Sciatic nerve (tissue), 2 donors: ENCODE measurements at places on chromosomes 12 and 14.

DNA sequence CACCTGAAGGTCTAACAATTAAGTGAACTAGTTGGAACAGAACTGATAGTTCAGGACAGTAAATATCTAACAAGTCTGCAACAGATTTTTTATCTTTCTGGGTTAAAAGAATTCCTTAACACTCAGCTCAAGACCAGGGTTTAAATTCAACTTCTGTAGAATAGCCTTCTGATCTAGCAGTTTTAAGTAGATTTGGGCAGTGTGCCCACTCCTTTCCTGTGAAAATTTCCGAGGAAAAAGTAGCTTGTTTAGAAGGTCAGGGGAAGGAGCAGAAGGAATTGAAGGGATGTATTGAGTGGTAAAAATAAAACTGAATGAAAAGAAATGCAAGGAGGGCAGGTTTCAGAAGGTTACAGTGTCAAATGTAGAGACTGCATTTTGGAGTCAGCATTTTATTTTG is 45.8 kb downstream of the ATL1 start:
- DNase-seq, result no peak

- peak; percentile 70 for DNase-seq
Observed at GRCh38 chr14:99809360-99809759, 16.1 kb downstream of the EML1 start.

- DNase-seq, result no peak
Observed at GRCh38 chr12:62713723-62714122, 221.2 kb downstream of the PPM1H start.

DNA sequence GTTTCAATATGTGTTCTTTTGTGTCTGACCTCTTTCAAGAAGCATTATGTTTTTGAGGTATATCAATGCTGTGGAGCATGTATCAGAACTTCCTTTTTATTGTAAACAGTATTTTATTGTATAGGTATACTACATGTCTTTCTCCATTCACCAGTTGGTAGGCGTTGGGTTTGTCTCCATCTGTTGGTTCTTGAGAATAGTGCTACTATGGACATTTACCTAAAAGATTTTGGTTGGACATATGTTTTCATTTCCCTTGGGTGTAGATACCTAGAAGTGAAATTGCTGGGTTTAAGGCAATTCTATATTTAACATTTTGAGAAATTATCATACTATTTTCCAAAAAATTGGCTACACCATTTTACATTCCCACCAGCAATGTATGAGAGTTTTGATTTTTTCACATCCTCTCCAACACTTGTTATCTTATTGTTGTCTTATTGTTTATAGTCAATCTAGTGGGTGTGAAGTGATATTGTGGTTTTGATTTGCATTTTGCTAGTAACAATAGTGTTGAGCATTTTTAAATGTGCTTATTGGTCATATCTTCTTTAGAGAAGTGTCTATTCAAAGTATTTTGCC is 409.2 kb downstream of the IPO8 start:
- DNase-seq, result no peak
